Vagina (tissue), 2 donors: ENCODE measurements at places on chromosomes 1 and 21.

DNA sequence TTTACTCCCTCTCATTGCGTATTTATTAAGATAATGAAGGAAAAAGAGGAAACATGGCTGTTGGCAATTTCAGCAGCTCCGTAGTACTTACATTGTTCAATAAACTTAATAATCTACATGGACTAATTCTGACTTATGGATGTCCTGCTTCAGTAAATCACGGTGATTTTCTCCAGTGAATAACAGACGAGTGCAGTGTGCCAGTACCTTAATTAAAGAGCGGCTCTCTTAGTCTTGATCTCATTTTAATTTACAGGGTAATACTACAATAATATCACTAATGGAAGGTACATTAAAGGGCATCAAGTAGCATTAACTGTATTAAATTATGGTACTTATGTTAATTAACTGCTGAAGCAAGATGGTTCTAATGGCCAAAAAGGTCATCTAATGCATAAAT, 187.2 kb downstream of the NTNG1 start:
- DNase-seq, result no peak

GRCh38 chr21:42469272-42469671, 26.8 kb downstream of the RSPH1 start:
- DNase-seq, result no peak

DNA sequence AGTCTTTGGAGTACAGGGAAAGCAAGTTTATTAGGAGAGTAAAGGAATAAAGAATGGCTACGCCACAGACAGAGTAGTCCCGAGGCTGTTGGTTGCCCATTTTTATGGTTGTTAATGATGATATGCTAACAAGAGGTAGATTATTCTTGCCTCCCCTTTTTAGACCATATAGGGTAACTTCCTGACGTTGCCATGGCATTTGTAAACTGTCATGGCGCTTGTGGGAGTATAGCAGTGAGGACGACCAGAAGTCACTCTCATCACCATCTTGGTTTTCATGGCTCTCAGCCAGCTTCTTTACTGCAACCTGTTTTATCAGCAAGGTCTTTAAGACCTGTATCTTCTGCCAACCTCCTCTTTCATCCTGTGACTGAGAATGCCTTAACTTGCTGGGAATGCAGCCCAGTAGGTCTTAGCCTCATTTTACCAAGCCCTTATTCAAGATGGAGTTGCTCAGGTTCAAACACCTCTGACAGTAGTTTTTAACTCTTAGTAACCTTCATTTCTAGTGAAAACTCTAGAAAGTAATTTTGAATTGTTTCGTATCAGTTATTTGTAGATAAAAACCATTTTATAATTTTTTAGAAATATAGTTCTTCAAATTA, 26.2 kb downstream of the TCP10L start:
- DNase-seq, result no peak

DNA sequence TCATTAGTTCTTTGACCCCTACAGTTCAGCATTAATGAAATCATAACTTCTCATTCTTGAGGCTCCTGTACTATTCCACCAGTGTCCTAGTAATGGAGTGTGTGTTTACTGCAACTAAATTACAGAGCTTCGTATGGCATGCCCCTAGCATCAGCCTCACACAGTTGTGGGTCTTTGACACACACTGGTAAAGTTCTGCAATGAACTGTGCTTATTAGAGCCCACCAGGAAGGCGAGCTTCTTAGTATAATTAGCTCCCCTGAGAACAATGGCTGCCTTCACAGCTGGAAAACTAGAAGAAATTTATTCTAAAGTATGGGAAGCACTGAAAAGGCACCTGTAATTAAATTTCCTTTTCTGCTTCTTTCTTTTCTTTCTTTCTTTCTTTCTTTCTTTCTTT, 251.1 kb upstream of the RGS18 start:
- no peak for DNase-seq

- no peak for DNase-seq
These were observed 734 bp downstream of the MED18 start for GRCh38 chr1:28329395-28330153.

GRCh38 chr1:31102501-31102950, 37.0 kb upstream of the PUM1 start:
- no peak for DNase-seq

DNA sequence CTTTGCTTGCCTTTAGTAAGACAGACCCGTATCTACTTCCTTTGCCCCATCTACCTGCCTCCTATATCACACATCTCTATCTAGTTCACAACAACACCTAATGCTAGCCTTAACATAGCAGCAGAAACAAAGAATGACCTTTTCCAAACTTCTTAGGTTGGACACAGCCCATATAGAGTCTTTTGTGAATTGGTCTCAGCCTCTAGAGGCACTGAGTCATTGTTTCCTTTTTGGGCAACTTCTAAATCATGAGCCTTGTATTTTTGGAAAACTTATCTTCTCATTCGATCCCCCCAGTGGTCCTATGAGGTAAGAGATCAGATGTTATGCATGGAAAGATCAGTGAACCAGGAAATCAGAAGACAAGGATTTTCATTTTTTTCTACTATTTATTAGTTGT, 679.4 kb upstream of the USP24 start:
- no peak for DNase-seq

DNA sequence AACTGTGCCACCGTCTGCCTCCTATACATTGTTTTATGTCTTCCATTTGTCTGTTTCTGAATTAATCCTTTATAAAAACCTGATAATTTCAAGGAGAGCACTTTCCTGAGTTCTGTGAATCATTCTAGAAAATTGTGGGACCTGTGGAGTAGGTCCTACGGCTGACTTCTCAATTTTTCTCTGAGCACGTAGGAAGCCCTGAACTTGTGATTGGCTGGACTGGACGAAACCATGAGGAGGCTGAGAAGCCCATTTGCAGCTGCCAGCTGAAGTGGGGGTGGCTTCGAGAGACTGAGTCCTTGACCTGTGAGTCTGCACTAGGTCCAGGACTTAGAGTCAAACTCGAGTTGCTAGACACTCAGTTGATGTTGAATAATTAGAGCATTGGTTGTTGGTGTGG, 277.1 kb upstream of the NCAM2 start:
- DNase-seq, result no peak

- DNase-seq, result no peak
These were observed 378 bp upstream of the NUP210L start for GRCh38 chr1:154155251-154155650.

DNA sequence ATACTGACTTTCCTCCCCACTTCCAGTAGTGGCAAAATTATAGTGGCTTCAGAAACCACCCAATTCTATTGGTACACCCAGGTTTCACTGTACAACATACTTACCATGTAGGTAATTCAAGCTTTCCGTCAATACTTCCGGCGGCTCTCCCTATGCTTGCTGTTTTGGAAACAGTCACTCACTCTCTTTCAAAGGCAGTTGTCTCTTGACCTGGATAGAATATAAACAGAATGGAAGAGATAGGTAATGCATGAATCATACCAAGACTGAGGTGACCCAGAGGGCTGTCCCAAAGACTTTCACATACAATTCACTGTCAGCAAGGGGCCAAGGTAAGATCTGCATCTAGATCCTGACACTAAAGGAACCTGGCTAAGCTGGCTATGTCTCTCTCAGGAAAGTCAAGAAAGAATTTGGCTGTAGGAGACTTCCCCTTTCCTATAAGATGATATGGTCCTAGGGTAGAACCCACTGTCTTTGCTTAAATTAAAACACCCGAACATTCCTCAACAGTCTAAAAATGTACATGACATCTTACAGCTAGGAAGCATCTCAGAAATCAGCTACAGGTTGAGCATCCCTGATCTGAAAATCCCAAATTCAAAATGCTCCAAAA, 59.6 kb downstream of the LUZP1 start:
- no peak for DNase-seq

GRCh38 chr1:182784556-182785171, 4.9 kb upstream of the NPL start:
- no peak for DNase-seq

GRCh38 chr1:68132426-68133130, 82.2 kb upstream of the DIRAS3 start:
- no peak for DNase-seq

DNA sequence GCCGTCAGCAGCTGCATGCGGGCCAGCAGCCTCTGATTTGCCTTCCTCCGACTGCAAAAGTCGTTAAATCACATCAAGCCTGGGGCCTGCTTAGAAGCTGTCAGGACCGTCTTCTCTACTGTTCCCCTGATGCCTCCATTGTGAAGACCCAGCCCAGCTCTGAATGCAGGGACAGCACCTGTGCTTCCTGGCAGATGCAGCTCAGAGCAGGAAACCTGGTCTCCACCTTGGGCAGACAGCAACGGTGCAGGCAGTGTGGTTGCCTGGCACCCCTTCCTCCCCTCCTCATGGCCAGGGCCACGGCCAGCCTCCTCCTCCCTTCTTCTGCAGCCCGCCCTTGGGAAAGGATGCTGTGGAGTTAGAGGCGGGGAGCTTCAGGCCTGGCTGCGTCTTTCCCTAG, 92.3 kb upstream of the COL6A1 start:
- no peak for DNase-seq

DNA sequence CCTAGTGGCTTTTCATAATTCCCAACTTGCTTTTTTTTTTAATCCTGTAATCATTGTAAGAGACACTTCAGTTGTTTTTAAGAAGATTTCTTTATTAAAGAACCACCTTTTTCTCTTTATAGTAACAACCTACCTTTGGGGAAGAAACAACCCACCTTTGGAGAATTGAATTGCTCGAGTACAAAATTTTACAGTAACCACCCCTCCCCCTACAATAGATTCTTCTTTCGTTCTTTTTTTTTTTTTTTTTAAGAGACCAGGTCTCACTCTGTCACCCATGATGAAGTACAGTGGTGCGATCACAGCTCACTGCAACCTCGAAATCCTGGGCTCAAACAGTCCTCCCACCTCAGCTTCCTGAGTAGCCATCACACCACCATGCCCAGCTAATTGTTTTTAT, 2.1 kb upstream of the LRRC40 start:
- no peak for DNase-seq

- DNase-seq, result no peak
These were observed 263.3 kb downstream of the KIF26B start for GRCh38 chr1:245418077-245418476.
